ENCODE measurements at places on chromosomes 7 and 10.

DNA sequence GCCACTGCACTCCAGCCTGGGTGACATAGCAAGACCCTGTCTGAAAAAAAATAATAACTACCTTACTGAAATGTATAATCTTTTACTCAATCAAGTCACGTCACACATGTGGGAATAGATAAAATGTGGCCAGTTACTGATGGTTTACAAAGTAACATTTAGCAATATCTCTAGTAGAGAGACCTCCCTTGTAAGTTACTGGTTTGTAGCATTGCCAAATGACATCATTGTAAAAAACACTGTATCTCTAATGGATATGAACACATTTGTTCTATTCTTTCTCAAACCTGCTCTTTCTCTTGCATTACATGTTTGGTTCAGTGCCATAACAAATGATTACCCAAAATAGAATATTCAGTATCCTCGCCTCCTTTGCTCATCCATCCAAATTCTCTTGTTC, 18.8 kb downstream of the TET1 start:
- DNase-seq: no peak

GRCh38 chr7:138890499-138891445, 90.4 kb downstream of the KIAA1549 start:
- peak; percentile 27 for DNase-seq

- no peak for DNase-seq
Observed at GRCh38 chr10:87782721-87783120, 35.3 kb downstream of the ATAD1 start.

DNA sequence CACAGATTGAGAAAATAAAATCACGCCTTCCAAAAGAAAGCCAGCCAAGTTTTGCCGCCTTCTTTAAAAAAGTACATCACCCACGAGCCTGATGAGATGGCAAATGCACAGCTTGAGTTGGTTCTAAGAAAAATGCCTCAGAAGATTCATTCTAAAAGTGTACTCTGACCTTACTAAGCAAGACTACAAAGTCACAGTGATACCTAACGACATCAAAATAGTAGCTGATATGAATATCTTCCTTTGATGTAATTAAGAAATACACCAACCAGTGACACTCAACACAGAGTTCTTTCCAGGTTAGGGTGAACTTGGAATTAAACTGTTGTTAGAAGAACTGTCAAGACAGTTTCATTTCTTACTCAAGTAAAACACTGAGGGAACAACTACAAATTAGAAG, 78.0 kb upstream of the AMPH start:
- no peak for DNase-seq

- DNase-seq: no peak
Observed at GRCh38 chr7:55588379-55588699, 16.0 kb upstream of the VOPP1 start.

GRCh38 chr7:92056286-92056685, 78.0 kb downstream of the CYP51A1 start:
- no peak for DNase-seq

GRCh38 chr10:92024700-92025099, 101.1 kb downstream of the BTAF1 start:
- peak; percentile 61 for DNase-seq

DNA sequence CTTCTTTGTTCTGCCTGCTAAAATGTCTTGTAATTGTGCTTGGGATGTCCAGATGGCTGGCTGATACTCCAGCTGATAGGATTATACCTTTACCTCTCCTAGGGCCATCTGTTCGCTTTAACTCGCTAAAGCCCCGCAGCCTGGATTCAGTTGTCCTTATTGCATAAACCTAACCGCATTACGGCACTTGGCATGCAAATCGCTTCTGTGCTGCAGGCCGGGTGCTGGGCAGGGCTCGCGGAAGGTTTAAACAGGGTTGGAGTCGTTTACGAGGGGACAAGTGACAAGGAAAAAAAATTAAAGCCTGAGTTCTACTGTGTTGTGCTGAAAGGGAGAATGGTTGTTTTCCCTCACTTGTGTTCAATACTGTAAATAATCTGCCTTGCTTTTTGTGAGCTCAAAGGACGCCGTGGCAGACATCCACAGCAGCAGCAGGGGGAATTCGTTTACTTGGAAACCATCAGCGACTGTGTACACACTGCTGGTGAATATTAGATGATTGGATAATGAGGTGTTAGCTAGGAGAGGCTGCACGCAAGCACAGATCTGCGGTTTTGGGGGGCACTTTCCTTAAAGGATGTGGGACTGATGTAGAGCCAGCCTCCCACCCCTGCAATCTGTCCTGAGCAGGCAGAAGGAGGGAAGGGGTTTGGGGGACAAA, 93.0 kb downstream of the EBF3 start:
- DNase-seq: no peak

GRCh38 chr10:56715262-56715661, 354.2 kb upstream of the ZWINT start:
- no peak for DNase-seq

GRCh38 chr10:48399056-48399541, 92.6 kb downstream of the MAPK8 start:
- DNase-seq: peak; percentile 10

GRCh38 chr10:47406870-47407691, 23.0 kb upstream of the ZNF488 start:
- DNase-seq: peak; percentile 83

DNA sequence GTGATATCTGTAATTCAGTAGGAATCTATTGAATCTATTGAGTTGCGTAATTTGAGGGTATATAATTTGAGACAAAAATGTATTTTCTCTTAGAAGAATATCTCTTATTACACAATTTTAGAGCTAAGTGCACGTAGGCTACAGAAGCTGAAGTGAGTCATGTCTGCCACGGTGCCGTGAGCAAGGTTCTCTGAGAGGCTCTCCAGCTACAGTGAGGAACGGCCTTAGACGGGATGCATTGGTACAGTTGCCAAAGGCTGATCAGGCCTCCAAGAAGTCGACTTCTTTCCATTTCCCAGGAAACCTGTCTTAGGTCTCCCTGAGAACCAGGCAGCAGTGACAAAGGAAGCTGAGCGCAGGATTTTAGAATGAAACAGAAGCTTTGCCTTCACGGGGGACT, 28.6 kb downstream of the TCERG1L start:
- DNase-seq: no peak

- DNase-seq: no peak
Observed at GRCh38 chr10:113247050-113247449, 297.0 kb downstream of the TCF7L2 start.

GRCh38 chr10:17092216-17092944, 37.2 kb downstream of the CUBN start:
- no peak for DNase-seq

- no peak for DNase-seq
Observed at GRCh38 chr10:97312897-97313296, 6.2 kb upstream of the FRAT1 start.

- DNase-seq: peak; percentile 91
Observed at GRCh38 chr7:127776776-127777386, 124.9 kb downstream of the SND1 start.

DNA sequence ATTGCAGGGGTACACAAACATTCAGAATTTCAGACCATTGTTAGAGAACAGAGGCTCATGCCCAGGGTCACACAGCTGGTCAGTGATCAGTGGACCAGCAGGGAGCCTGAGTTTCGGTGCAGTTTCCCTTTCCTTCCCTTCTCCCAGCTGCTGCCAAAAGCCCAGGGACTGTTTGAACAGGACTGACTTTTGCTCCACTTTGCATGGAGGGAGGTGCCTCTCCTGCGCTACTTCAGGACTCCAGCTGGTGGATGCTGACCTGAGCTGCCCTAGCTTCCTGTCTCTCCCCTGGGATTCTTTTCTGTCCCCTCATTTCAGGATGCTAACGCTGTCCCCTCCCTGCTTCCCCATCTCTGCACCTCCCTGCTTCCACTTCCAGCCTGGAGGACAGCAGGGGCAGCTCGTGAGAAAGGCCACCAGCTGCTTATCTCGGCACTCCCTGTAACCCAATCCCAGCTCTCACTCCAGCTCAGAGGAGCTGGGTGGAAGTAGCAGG, 14.5 kb downstream of the SH2D4B start:
- DNase-seq: no peak

GRCh38 chr7:92750447-92750839, 85.9 kb downstream of the CDK6 start:
- DNase-seq: peak; percentile 65

GRCh38 chr7:75617634-75618234, 121.0 kb downstream of the HIP1 start:
- no peak for DNase-seq

GRCh38 chr10:17066000-17066399, 63.6 kb downstream of the CUBN start:
- DNase-seq: no peak

- no peak for DNase-seq
Observed at GRCh38 chr7:2792856-2793487, 51.1 kb downstream of the GNA12 start.

DNA sequence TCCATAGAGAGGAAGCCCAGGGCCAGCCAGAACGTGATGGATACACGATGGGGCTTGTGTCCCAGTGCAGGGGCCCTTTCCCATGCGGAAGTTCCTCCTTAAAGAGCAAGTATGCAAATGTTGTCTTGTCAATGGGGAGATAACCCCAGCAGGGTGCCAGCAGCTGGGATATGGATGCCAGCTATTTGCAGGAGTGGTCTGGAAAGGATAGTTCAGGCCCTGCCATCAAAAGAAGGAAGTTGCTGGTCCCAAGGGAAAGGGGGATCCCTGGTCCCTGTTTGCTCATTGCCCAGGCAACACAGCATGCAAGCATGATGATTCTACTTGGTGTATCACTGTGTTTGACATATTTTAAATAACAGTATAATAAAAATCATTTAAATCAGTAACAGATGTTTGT, 73.1 kb upstream of the HECW1 start:
- no peak for DNase-seq

DNA sequence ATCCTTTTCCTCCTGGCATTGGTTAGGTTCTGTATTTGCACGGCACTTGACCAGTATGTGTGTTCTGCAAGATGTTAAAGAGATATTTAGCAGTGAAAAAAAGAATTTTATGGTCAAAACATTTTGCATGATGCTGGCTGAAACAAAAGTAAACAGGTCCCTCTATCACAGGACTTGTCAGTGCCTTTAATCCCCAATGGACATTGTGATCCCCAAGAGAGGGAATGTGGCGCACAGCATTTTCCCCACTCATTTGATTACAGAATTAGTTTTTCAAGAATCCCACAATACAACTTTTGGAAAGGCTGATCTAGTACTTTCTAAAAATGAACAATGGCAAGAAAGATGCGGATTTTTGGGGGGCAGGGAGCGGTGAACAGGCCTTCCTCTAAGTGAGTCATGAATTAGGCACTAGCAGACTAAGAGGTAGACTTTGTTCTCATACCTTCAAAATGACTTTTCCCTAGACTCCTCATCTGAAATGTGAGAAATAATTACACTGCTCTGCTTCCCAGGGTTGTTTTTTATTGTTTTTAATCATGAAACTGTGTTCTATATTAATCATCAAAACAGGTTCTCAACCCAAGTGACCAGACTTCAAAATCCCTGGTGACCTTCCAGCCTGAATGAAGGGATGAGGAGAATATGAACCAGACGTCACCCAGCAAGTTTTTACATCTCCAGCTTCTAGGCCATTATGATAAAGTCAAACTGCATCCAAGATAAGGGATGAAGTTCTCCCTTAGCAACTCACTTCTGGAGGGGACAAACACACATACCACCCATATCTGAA, 8.6 kb downstream of the FBXW4 start:
- peak; percentile 62 for DNase-seq

DNA sequence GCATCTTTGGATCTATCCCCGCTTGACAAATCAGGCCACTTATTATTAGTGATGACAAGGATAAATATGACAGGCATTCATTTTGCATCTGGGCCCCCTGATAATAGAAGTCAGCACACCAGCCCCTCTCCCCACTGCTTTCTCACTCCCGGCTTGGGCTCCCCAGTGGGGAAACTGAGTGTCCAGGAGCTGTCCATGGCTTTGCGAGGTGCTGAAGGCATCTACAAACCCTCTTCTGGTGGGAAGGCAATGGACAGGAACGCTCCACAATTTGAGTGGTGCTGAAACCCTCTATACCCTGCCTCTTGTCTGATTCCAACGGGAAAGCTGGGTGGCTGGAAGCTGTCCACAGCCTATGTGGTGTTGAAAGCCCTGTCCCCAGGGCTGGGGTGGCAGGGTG, 61.7 kb upstream of the PCBD1 start:
- DNase-seq: no peak

DNA sequence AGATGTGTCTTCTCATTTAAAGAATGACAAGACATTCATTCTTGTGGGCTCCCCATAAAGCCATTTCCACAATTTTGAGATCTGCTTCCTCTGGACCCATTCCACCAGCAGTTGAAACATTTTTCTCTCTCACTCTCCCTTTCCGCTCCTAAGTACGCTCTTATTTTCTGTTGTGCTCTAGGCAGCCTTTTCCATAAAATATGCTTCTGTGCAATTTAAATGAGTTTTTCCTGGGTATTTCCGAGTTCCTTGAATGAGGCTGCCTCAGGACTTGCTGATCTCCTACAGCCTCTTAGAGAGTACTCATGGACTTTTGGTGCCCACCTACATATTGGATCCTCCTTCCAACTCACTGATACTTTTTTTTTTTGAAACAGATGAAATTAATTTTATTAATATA, 23.6 kb upstream of the AKR1D1 start:
- DNase-seq: no peak

GRCh38 chr10:110613996-110614495, 30.1 kb upstream of the RBM20 start:
- DNase-seq: no peak

GRCh38 chr10:70053841-70054288, 1.2 kb downstream of the MACROH2A2 start:
- no peak for DNase-seq

DNA sequence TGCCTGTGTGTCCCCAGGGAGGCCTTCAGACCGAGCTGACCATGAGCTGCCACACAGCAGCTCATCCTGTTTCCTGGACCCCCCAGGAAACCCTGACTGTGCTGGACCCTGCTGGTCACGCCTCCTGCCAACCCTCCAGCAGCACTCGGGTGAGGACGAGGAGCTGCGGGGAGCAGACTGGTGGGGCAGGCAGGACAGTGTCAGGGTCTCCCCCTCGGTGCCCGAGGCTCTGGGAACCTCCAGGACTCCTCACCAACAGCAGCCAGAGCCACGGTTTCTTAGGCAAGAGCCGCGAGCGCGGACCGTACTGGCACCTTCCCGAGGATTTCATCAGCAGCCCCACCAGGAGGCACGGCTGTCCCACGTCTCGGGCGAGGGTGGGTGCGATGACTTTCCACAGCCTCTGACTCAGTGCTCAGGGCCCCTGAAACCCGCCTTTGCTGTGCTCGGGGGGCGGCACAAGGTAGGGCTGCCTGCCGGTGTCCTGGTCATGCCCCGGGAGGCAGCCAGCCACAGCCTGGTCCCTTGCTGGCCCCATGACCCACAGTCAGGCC, 186.9 kb downstream of the ELFN1 start:
- DNase-seq: no peak

GRCh38 chr7:104207348-104207730, 474 bp downstream of the ORC5 start:
- DNase-seq: peak; percentile 18

- DNase-seq: peak; percentile 54
Observed at GRCh38 chr7:149497467-149498261, at the start of gene ZNF746. ZNF746 (minus strand) TSS chr7:149497809; CDS start chr7:149497536, 273 bp downstream.

GRCh38 chr7:641269-641671, 85.2 kb upstream of the DNAAF5 start:
- peak; percentile 16 for DNase-seq

- no peak for DNase-seq
Observed at GRCh38 chr7:114956702-114957101, 34.8 kb downstream of the MDFIC start.

- no peak for DNase-seq
Observed at GRCh38 chr7:151592330-151592729, 72.6 kb upstream of the RHEB start.

GRCh38 chr10:50541317-50541716, 82.4 kb downstream of the SGMS1 start:
- DNase-seq: no peak

GRCh38 chr10:10294881-10295529, 722.7 kb upstream of the CELF2 start:
- DNase-seq: no peak
